Right lobe of liver (tissue), 6 donors: ENCODE measurements at places on chromosomes 3 and 15.

GRCh38 chr3:69710153-69710977 is 28.9 kb upstream of the MITF start:
- no peak overlapping the region for H3K4me3 ChIP-seq
- H3K4me1 ChIP-seq: no peaks in the 10 kb centered on the region
- no peaks in the 10 kb centered on the region for H3K36me3 ChIP-seq
- H3K27ac ChIP-seq: no peak overlapping the region
- no peak for DNase-seq

GRCh38 chr3:123469323-123469995 is 20.6 kb upstream of the ADCY5 start:
- no peak overlapping the region for H3K4me3 ChIP-seq
- no peaks in the 10 kb centered on the region for H3K27me3 ChIP-seq
- H3K36me3 ChIP-seq: no peaks in the 10 kb centered on the region
- H3K27ac ChIP-seq: no peak overlapping the region

DNA sequence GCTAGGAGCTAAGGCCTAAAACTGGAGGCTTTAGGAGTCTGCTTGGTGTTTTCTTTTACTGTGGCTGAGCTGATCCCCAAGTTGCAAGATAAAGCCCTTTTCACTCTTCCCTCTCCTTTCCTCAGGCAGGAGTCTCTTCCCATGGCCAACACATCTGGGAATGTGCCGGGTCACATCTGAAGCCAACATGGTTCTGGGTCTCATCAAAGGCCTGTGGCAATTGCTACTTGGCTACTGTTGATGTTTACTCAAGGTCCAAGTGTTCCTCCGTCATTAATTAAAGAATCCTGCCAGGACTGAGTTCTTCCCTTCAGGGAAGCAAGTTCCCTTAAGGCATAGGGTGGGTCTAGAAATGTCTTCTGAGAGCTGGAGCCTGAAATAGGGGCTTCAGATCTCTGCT is 230.2 kb downstream of the GBE1 start:
- no peaks in the 10 kb centered on the region for H3K27me3 ChIP-seq
- H3K27ac ChIP-seq: peak overlapping the region; percentile 64
- H3K36me3 ChIP-seq: peaks cover 2% of the 10 kb centered on the region

- H3K36me3 ChIP-seq: no peaks in the 10 kb centered on the region
- no peak overlapping the region for H3K4me3 ChIP-seq
- DNase-seq: peak; percentile 50
Observed at GRCh38 chr15:35751413-35752133, 205.6 kb upstream of the DPH6 start.

GRCh38 chr3:66372681-66373350 is 128.0 kb downstream of the LRIG1 start:
- peaks cover 14% of the 10 kb centered on the region for H3K4me1 ChIP-seq
- H3K27ac ChIP-seq: no peak overlapping the region
- no peak for DNase-seq
- no peaks in the 10 kb centered on the region for H3K27me3 ChIP-seq

GRCh38 chr15:69559440-69560190 is 107.0 kb downstream of the RPLP1 start:
- H3K36me3 ChIP-seq: no peaks in the 10 kb centered on the region
- peak overlapping the region; percentile 22 for H3K4me3 ChIP-seq
- H3K27ac ChIP-seq: no peak overlapping the region
- no peaks in the 10 kb centered on the region for H3K27me3 ChIP-seq
- no peaks in the 10 kb centered on the region for H3K4me1 ChIP-seq

- no peaks in the 10 kb centered on the region for H3K36me3 ChIP-seq
- no peak overlapping the region for H3K27ac ChIP-seq
- no peak for DNase-seq
- no peaks in the 10 kb centered on the region for H3K27me3 ChIP-seq
- H3K4me1 ChIP-seq: no peaks in the 10 kb centered on the region
Observed at GRCh38 chr15:39517122-39517855, 63.6 kb upstream of the THBS1 start.

DNA sequence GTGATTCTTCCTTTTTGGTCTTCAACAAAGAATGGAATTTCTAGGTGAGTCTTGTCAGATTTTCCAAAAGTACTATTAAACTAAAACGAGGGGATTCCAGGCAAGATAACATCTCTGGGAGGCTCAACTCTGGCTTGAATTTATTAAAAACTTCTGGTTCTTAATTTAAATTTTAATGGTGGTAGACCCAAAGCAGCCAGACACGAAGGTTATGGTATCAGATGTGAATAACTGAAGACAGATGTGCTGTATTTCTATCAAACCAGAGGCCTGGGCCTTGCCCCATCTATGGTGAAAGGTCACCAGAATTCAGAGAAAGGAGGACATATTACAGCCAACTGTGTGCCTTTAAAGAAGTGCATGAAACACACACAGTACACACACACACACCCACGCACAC is 283.2 kb upstream of the ICE2 start:
- H3K27ac ChIP-seq: no peak overlapping the region
- no peaks in the 10 kb centered on the region for H3K27me3 ChIP-seq
- H3K4me3 ChIP-seq: no peak overlapping the region
- H3K36me3 ChIP-seq: no peaks in the 10 kb centered on the region
- no peak for DNase-seq
